ENCODE measurements at places on chromosomes 4 and X.
A peak's percentile ranks its signal among the peaks of the same experiment; 100 is the strongest.

- no peak for DNase-seq
These were observed 39.5 kb downstream of the SPARCL1 start for GRCh38 chr4:87489678-87490077.

DNA sequence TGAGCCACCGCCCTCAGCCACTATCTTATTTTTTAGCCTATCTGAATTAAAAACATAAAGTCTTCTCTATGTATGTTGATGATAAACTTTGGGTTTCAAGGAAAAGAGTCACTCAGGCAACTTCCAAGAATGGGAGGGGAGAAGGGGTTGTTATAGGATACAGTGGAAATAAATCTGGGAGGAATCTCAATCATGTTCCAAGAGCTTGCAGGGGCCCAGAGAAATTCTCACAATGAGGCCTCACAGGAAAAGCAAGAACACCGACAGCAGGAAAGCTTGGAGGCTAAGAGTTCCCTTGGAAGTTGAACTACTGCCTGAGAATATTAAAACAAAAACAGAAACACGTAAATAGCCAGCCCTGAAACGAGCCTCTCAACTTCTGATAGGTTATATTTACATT, 384.6 kb upstream of the IGFBP7 start:
- DNase-seq = no peak

DNA sequence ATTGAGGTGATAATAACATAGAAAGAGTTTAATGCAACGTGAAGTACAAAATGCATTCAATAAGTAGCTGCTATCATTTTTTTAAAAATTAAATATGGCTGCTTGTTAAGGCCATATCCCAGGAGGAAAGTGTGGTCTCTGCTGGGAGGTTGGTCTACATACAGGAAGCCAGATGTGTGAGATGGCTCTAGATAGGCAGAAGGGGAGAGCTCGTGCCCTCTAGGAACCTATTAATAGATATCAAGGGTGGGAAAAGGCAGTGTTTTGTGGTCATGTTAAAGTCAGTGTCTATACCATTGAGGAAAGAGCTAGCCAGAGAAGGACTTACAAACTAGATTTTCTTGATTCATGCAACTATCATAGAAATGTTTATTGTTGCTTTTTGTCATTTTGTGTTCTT, 140.5 kb downstream of the KLHL8 start:
- DNase-seq = no peak

- DNase-seq = no peak
These were observed 976.2 kb downstream of the RAB28 start for GRCh38 chr4:12507868-12508481.

- DNase-seq = no peak
These were observed 15.8 kb downstream of the ATP1B4 start for GRCh38 chrX:120377715-120378114.

GRCh38 chr4:155208258-155209054, at the start of gene NPY2R:
NPY2R (plus strand) TSS chr4:155208636; CDS start chr4:155213940, 5,304 bp downstream.
- DNase-seq = peak; percentile 28

Data from hepatocyte (in vitro differentiated cells).